ENCODE measurements at places on chromosomes 11 and 22.

GRCh38 chr22:47129902-47130635 is 367.6 kb downstream of the TBC1D22A start:
- no peak for DNase-seq

GRCh38 chr11:62556875-62557631 is 10.4 kb upstream of the AHNAK start:
- peak; percentile 76 for DNase-seq

DNA sequence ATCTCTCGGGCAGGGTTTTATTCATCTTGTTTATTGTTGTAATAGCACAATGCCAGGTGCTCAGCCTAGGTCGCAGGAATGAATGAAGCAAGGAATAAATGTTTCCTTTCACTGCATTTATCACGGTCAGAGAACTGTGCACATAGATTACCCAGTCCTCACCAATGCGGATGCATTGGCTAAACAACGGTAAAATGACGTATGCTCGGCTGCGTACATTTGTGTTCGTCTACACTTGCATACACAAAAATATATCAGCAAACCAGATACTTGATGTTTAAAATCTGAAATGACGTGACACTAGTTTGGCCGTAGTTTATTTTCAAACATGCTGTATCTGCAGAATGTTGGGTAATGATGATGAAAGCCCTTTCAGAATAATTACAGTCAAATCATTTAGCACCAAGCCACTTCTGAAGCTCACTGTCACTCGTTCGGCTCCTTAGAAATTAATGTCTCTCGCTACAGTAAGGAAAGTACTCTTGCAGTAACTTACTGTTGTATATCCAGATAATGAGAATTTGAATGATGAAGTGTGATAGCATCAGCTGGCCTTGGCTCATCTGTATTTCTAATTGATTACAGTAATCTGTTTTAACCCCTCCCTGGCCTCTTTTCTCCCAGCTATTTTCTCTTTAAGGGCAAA is 268.9 kb downstream of the LRRC4C start:
- no peak for DNase-seq

GRCh38 chr11:17343257-17343656 is 8.3 kb upstream of the NCR3LG1 start:
- no peak for DNase-seq

DNA sequence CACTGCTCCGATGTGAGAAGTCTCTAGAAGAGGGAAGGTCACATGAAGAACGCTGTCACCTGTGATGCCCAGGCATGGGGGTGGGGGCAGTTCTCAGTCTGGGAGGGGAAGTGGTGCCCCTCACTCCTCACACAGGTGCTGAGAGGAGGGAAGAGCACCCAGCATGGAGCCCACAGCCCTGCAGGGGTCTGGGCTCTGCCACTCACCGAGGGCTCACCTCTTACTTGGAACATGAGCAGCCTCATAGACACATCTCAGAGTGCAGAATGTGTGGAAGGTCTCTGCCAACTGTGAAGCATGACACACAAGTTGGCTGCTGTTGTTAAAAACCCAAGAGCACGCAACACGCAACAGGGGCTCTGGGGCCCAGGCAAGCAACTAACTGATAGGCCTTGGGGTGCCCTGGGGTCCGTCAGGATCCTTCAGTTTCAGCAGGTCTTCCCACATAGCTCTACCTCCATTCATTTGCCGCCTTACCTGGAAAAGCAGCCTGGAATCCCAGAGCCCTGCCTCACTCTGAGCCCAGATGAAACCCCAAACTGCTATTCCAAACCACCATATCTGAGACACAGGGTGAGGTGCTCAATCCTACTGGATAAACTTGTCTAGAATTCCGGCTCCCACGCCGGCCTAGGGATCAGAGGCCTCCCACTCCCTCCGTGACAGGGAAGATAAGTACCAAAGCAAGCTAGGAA is 17.5 kb upstream of the TMPRSS4 start:
- DNase-seq, result no peak

GRCh38 chr11:116687458-116688201 is 85.2 kb downstream of the BUD13 start:
- DNase-seq, result no peak

- no peak for DNase-seq
These were observed 2.6 kb downstream of the RCE1 start for GRCh38 chr11:66845876-66846212.

GRCh38 chr22:38038426-38038825 is 18.8 kb upstream of the PICK1 start:
- no peak for DNase-seq

GRCh38 chr11:34065505-34066203 is 14.1 kb downstream of the CAPRIN1 start:
- DNase-seq, result peak; percentile 31

DNA sequence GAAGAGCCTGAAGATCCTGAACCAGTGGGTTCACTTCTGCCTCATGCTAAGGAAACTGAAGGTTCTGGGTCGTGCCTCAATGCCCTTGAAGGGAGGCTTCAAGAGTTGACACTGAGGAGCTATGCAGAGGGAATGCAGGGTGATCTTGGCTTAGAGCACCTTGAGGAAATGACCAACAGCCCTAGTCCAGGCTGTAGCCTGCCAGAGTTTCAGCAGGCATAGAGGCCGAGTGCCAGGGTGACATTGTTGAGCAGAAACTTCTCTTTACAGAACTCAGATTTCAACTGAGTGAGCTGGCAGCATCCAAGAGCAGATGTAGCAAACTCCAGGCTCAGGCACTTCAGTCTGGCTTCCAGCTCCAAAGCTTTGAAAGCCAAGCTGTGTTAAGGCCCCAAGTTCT is 23.1 kb upstream of the CAPRIN1 start:
- DNase-seq, result no peak

- DNase-seq, result no peak
These were observed 119.2 kb downstream of the DSCAML1 start for GRCh38 chr11:117677729-117678310.

DNA sequence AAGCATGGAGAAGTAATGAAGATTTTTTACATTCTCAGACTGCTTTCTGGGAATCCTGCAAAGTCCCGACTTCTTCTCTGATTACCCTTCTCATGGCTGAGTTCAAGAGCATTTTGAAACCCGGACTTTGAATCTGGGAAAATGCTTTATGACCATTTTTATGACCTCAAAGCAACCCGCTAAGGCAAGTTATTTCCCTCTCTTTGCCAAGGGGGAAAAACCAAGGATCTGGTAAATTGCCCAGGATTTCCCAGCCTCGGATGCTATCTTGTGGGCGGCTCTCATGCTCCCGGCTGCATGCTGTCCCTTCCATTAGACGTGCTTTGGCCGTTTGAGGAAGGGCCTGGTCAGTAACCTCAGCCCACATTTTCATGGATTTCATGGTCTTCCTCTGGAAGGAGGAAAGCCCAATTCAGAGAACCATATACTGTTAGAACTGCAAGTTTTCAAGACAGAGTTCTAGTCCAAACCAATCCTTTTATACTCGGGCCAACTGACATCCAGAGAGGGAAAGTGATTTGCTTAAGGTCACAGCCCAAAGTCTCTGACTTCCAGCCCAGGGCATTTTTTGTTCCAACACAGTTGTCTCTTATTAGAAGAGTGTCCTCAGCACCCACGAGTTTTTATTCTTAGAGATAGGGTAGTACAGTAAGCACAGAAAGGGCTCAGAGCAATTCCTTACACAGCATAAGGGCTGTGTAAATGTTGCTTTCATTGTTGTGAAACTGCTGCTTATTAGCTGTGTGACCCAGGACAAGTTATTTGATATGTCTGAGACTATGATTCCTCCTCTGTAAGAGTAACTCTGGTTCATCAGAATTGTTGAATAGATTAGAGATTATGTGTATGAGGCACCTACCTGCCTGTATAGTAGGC is 77.4 kb downstream of the NAV2 start:
- no peak for DNase-seq

DNA sequence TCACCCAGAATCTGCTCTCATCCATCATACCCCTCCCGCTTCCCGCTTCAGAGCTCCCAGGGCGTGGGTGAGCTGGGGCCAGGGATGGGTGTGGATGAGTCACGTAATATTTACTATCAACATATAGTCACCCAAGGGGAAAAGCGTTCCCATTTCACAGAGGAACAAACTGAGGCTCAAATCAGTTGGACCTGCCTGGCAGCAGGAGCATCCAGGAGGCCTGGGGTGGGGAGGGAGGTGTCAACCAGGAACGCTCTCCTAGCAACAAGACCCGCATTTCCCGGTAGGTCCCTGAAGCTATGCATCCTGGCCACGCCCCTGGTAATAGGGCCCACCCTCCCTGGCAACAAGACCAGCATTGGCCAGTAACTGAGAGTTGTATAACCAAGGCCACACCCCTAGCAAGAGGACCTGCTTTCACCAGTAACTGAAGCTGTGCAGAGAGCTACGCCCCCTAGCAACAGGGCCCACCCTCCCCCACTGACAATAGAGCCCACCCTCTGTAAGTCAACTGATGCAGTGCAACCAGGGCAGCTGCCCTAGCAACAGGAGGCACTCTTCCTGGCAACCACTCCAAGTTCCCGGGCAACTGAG is 32.7 kb upstream of the TXNRD2 start:
- peak; percentile 32 for DNase-seq

- no peak for DNase-seq
These were observed 424.4 kb upstream of the LARGE1 start for GRCh38 chr22:34344702-34345101.

DNA sequence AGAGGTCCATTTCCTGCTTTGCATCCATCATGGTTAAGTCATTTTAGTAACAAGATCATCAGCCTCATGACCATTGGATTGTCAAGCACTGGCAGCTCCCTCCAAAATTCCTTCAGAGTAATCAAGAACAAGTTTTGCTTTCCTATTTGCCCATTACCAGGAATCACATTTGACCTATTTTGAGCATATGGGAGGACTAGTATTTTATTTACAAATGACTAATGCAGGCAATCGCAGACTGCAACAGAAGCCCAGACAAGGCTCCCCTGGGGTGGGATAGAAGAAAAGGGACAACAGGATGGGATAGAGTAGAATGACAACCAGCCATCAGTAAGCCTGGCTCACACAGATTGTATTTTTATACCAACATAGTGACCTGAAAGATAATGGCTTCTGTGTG is 9.1 kb downstream of the MMP10 start:
- no peak for DNase-seq

GRCh38 chr11:128619540-128620308 is 32.4 kb upstream of the ETS1 start:
- no peak for DNase-seq

DNA sequence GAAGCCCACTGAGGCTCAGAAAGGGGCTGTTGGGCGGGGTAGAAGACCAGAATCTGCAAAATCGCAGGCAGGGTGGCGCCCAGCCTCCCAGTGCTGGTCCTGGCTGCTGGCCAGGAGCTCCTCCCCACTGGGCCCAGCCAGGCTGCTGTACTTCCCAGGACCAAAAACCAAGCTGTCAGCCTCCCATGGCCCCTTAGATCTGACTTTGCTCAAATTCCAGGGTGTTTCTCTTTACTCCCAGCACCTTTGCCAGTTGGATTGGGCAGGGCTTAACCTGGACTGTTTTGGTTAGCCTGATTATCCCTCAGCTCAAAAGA is 44.2 kb upstream of the WEE1 start:
- no peak for DNase-seq

GRCh38 chr22:45893516-45893915 is 83.4 kb downstream of the WNT7B start:
- no peak for DNase-seq

DNA sequence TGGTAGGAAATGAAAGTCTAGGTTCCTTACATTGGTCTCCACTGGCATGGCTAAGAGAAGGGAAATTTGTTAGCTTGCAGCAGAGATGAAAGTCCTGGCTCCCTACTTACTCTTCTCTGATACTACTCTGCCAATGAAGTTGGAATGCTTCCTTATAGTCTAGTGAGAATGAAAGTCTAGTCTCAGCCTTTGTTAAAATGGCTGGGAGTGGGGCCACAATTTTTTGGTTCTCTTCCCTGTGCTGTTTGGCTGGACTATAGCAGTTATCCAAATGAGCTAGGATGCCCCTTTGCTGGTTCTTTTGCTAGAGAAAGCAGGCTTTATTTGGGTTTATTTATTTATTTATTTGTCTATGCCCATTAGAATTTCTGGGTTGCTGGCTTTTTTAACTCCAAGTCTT is 414.3 kb downstream of the AASDHPPT start:
- no peak for DNase-seq

DNA sequence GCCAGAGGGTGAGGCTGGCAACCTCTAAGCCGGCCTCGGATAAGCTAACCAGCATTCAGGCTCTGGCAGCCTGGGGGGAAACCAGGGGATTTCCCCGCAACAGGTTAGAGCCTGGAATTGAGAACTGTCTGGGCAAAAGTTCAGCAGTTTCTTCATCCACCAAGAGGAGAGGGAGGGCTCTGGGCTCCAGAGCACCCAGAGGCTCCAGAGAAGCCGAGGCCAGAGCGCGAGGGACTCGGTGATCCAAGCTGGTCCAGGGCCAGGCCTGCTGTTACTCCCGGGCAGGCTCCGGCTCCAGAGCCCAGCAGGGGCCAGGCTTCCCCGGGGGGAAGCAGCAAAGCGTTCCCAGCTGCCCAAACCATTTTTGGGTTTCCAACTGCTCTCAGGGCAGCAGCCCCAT is 13.3 kb upstream of the SH3BP1 start:
- DNase-seq, result no peak

DNA sequence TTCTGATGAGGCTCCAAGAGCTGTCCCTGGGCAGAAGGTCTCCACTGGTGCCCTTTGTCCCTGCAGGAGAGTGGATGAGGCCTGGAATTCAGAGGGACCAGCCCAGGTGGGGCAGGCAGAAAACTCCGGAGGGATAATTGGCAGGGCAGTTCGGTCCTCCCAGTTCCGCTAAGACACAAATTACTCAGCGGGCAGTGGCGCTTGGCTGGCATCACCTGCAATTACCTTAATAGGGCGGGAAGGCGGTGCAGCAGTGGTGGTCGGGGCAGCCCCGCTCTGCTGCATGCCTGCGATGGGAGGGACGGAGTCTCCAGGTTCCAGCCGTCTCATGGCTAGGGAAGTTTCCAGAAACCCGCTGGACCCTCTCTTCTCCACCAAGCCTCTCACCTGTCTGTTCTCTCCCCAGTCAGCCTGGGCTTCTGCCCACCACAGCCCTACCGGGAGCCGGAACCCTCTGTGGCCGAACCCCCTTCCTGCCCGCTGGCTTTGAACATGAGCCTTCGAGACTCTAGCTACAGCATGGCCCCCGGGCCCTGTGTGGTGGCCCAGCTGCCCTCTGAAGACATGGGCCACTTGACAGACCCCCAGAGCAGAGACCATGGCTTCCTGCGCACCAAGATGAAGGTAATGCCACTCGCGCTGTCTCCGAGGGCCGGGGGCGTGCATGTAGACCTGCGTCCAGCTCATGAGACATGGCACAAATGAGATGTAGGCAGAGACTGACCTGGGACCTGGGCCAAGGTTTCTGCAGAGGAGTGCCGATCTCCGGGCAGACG is 7.0 kb downstream of the OVOL1 start:
- no peak for DNase-seq

GRCh38 chr11:111879637-111879960 is 258 bp downstream of the CFAP68 start:
- no peak for DNase-seq

DNA sequence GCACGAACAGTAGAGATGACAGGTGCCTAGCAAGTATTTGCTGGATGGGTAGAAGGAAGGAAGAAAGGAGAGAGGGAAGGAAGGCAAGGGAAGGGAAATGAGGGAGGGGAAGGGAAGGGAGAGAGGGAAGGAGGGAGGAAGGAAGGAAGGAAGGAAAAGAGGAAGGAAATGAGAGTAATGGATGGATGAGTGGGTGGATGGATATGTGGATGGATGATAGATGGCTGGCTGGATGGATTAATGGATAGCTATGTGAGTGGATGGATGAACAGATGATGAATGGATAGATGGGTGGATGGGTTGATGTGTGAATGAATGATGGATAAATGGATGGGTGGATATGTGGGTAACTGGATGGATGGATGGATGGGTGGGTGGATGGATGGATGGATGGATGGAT is 125.9 kb upstream of the FGF3 start:
- DNase-seq, result no peak

- no peak for DNase-seq
These were observed 13.0 kb downstream of the SCN3B start for GRCh38 chr11:123641495-123641840.
